NCI-H524 (cell line): ENCODE measurements at places on chromosomes 13 and 19.
A peak's percentile ranks its signal among the peaks of the same experiment; 100 is the strongest.

- DNase-seq, result no peak
Measured at GRCh38 chr19:28586474-28586873, 626.5 kb downstream of the UQCRFS1 start.

DNA sequence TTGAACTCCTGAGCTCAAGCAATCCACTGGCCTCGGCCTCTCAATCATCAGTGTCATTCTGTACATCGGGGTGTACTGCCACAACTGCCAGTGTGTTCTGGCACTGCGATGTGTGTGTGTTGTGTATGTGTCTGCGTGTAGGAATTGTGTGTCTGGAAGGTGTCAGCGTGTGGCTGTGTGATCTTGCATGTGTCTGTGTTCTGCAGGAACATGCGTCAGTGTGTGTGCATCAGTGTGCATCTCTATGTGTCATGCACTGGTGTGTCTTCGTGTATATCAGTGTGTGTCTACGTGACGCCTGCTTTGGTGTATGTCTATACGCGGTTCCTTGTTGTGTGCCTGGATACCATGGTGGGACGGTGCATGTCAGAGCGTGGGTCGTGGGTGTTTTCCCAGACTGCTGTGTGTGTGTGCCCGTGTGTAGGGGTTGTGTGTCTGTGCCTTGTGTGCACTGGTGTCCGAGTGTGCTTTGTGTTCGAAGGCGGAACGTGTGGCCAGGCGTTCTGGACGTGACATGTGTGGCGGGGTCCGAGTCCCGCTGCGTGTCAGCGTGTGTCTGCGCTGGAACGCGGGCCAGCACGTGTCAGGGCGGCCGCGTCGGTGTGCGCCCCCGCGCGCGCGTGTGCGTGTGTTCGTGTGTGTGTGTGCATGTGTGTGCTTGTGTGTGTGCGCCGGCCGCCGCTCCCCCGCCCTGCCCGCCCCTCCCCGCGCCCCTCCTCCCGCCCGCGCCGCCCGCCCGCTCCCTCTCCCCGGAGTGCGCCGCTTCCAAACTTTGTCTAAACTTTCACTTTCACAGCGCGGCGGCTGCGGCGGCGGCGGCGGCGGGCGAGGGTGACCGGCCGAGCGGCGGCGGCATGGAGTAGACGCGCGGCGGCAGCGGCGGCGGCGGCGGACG, at the start of gene NFIX:
NFIX (plus strand) TSS at position 775 of the 895 bp plus-strand sequence. CDS start 363 bp downstream, outside the sequence.
- no peak for DNase-seq

DNA sequence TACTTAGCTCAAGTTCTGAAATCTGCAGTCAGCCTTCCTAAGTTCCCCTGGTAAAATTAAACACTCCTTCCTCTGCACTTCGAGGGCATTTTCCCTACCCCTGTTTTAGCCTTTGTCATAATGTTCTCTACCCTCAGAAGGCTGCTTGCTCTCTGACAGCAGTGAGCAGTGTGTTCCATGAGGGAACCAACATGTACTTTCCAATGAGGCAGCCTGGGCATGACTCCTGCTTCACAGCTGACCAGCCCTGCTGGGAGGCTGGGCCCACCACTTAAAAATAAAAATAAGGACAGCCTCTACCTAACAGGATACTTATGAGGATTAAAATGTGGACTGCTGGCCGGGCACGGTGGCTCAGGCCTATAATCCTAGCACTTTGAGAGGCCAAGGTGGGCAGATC, 26.4 kb downstream of the RUBCNL start:
- DNase-seq, result no peak

DNA sequence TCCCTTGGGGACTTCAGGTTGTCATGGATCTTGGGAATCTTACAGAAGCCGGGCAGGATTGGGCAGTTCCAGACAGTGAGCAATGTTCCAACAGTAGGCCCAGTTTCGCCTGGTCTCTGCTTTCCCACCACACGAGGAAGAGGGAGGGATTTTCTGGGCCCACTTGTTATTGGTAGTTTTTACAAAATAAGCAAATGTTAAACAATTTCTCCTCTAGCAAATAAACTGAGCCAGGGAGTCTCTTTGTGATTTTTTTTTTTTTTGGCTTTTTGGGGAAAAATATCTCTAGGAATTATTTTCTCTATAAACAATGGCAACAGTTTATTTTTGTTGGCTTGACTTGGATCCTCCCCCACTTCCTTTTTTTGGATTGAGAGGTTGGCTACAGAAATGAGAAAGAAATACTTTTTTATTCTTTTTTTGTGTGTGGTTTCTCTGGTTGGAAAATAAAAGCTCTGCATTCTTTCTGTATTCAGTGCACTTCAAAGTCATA, 89.3 kb downstream of the TM9SF2 start:
- no peak for DNase-seq

GRCh38 chr19:801030-801860, 4.0 kb downstream of the PTBP1 start:
- no peak for DNase-seq

- no peak for DNase-seq
Measured at GRCh38 chr19:52724701-52725514, 9.9 kb downstream of the ZNF611 start.

DNA sequence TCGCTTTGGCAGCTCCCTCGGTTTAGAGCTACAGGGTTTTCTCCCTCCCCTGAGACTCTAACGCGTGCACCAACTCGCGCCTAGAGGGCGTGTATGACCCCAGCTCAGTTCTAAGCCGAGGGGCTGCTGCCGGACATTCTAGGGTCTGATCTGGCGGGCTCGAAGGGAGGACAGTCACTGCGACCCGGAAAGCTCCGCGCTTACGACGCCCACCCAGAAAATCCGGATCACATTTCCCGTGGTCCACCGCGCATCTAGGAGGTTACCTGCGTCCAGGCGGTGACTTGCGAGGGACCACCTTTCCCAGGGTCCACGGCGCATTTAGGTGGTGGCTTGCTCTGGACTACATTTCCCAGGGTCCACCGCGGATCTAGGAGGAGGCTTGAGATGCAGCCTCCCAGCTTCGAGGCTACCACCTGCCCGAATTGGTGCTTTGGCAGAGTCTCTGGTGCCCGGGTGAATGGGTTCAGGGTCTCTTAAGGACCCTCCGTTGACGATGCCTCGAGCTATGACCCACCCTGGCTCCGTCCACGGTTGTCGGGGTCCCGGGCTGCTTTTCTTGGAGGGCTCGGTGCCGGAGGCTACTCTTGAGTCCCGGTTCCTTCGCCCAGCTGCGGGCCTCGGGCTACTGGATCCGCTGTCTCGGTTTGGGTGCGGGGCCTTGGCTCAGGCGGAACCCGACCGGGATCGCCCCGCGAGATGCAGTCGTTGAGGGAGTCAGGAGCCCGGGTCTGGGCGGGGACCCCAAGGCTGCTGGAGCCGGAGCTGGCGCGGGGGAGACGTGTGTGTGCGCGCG, 30.5 kb downstream of the ZNF146 start:
- peak; percentile 66 for DNase-seq

GRCh38 chr13:97141564-97142005, 80.5 kb upstream of the MBNL2 start:
- no peak for DNase-seq

- no peak for DNase-seq
Measured at GRCh38 chr19:3818466-3818865, 32.3 kb upstream of the MATK start.

GRCh38 chr13:101893021-101893420, 440.5 kb downstream of the ITGBL1 start:
- no peak for DNase-seq

DNA sequence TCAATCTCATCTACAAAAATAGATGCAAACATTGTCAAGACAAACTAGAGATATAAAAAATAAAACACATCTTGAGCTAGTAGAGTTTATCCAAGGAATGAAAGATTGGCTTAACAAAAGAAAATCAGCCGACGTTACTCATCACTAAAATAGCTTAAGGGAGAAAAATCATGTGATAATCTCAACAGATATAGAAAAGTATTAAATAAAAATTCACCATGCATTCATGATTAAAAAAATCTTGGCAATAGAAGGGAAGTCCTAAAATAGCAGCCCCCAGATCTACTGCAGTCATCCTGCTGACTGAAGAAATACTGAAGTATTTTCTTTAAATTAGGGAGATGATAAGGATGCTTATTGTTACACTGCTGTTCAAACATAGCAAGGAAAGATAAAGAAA, 12.6 kb upstream of the DCLK1 start:
- DNase-seq, result no peak

GRCh38 chr19:7676376-7676775, 514 bp upstream of the MCEMP1 start:
- DNase-seq, result no peak

GRCh38 chr13:109869312-109870237, 83.2 kb upstream of the IRS2 start:
- DNase-seq, result peak; percentile 91

- DNase-seq, result peak; percentile 50
Measured at GRCh38 chr13:84865783-84866221, 933.4 kb downstream of the SLITRK6 start.

GRCh38 chr13:97130190-97130589, 91.9 kb upstream of the MBNL2 start:
- no peak for DNase-seq

- peak; percentile 99 for DNase-seq
Measured at GRCh38 chr19:48340995-48341394, 15.6 kb downstream of the EMP3 start.

- DNase-seq, result peak; percentile 74
Measured at GRCh38 chr19:55341171-55341588, 1.5 kb downstream of the KMT5C start.

DNA sequence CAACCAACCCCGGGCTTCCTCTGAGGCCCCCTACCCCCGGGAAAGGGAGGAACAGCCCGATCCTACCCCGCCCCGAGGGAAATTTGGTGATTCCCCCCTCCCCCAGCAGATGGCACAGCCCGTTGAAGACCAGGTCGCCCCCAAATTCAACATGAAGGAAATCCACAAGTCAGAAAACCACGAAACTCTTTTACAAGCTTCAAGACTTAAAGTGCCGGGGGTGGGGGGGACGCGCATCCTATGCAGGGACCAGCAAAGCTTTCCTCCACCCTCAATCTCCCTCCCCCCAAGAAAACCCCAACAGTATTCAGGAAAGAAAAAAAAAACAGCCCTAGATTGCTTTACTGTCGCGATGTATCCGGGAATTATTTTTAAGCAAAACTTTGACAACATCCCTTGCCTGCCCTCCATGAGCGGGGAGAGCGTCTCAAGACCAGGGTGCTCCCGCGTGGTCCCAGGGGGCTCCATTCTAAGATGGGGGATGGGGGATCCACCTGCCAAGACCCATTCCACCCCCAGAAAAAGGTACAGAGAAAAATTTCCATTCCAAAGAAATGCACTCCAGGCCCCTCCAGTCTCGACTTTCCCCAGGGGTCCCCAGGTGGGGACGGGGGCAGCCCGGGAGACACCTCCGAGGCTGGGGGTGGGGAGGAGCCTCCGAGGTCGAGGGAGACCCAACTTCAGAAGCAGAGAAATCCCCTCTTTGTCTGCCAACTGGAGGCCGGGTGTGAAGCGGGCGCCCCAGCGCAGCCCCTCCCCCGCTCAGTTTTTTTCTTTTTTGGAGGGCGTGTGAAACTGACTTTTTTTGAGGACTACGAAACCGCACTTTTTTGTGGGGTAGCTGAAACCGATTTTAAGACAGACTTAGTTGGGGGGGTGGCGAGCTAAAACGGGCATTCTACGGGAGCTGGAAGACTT, 1.5 kb downstream of the TCF3 start:
- no peak for DNase-seq

- DNase-seq, result no peak
Measured at GRCh38 chr19:2503521-2504109, 27.7 kb downstream of the GADD45B start.

DNA sequence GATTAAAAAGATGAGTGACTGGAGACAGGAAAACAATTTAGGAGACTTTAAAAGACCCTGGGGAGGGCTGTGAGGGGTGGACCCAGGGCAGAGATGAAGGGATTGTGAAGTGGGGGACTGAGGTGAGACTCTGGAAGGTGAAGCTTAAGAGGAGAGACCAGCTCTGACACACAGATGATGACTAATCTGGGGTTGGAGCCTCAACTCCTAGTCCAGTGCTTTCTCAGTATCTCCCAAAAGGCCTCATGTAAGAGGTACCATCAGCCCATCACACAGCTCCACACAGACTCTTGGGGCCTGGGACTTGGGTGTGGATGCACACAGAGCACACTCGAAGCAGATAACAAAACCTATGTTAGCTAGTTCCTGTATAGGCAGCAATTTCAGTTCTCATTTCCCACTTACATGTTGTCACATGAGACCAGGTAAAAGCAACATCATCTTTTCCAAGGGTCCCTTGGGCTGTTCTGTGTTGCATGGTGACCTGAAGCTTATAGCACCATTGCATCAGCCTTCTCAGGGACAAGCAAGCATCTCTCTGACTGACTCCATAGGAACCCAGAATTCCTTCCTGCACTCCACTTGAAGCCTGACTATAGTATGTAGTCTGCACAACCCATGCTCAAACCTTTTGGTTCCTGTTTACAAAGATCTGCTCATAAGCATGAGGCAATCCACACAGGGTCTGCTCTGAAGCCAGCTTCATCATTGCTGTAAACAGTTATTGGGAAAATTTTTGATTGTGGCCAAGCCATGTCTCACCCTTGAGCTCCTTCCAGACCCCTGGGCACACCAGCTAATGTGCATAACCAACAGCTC, 88.6 kb upstream of the MYCBP2 start:
- no peak for DNase-seq

- DNase-seq, result no peak
Measured at GRCh38 chr13:30900436-30900835, 5.6 kb upstream of the MEDAG start.

DNA sequence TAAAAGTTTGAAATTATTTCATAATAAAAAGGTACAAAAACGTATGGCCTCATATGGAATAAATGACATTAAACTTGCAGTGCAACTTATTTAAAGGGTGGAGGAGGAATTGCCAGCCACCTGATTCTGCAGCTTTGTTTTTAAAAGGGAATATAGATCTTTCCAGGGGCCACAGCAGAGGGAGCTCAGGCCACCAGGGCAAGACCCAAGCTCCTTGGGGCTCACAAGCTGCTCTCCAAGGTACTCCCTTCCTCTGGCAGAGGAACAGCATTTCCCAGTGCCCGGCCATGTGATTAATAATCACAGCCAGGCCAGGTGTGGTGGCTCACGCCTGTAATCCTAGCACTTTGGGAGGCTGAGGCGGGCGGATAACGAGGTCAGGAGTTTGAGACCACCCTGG, 6.2 kb downstream of the ACOD1 start:
- no peak for DNase-seq

GRCh38 chr13:108033800-108034707, 181.3 kb downstream of the LIG4 start:
- no peak for DNase-seq

GRCh38 chr19:1259206-1259875, 9.8 kb upstream of the CIRBP start:
- DNase-seq, result no peak

DNA sequence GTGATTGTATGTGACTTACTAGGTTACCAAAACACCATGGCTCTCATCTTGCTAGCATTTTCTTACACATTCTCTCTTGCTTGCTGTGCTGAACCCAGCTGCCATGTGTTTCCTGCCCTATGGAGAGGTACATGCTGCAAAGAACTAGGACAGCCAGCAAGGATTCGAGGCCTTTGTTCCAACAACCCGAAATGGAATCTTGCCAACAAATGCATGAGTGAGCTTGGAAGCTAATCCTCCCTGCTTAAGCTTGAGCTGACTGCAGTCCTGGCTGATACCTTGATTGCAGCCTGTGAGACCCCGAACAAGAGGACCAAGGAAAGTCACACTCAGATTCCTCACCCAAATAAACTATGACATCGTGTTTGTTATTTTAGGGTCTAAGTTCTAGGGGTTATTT, 651.2 kb downstream of the SLITRK6 start:
- peak; percentile 81 for DNase-seq

- no peak for DNase-seq
Measured at GRCh38 chr13:23325191-23325590, 108.3 kb downstream of the SACS start.

GRCh38 chr19:6713773-6714692, 6.4 kb downstream of the C3 start:
- DNase-seq, result no peak

- DNase-seq, result no peak
Measured at GRCh38 chr19:43337737-43338136, 15.7 kb upstream of the CD177 start.
